ENCODE measurements at places on chromosomes 11 and 22.

DNA sequence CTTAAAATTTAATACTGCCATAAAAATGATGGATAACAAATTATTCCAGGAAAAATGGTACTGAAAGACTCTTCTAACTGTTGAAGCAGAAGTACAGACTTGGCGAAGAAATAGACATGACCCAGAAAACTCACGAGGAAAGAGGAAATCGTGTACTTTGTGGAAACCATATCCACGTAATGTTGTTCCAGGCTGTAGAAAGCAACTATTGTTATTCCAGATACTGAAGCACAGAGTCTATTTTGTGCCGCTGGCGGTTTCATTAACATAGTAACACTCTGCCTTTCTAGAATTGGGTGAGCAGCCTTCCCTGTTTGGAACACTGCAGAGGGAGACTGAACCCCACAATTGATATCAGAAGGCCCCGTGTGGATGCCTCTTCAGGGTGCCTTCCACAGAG, 310.6 kb downstream of the TBC1D22A start:
- no peak for DNase-seq

- no peak for DNase-seq
Observed at GRCh38 chr22:42306010-42306409, 35.6 kb upstream of the TCF20 start.

- DNase-seq: no peak
Observed at GRCh38 chr11:113593698-113594308, 112.3 kb downstream of the TMPRSS5 start.

GRCh38 chr11:60970369-60970774, 1.1 kb upstream of the CD6 start:
- no peak for DNase-seq

DNA sequence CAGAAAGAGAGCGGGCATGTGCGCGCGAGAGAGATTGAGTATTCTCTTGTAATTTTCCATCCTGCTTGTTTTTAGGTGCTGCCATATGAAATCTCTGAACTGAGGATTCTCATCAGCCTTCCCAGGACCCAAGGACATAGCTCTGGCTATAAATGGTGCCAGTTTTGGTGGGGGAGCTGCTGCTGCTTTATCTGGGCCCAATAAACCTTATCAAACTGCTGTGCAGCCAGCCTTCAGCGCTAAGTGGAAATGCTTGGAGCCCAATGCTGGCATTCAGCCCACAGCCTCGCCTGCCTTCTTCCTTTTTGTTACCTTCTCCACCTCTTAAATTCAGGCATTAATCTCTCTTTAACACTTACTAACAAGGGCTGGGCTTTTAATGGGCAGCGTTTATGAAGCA, 2.4 kb upstream of the ZBTB16 start:
- no peak for DNase-seq

DNA sequence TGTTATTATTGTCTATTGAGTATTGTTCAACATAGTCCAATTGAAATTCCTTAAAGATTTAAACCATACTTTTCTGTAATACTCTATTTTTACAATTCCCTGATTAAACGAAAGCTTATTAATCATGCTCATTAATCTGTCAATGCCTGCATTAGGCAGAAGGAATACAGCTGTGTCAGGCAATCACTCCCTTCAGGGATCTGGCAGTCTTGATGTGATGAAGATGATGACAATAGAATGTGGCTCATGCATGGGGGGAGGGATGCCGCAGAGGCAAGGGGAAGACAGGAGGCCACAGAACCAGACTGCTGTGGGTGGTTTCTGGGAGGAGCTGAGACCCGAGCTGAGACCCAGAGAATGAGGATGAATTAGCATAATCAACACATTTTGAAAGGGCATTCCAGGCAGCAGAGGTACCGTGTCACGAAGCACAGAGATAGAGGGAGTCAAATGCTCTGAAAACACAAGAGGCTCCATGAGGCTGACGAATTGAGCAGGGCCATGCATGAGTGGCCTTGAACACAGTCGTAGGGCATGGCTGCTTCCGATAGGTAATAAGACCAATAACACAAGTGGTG, 1075.5 kb downstream of the OPCML start:
- DNase-seq: no peak
